ENCODE measurements at places on chromosomes 7 and 10.

- no peak for DNase-seq
Measured at GRCh38 chr7:140041659-140042385, 20.9 kb downstream of the PARP12 start.

DNA sequence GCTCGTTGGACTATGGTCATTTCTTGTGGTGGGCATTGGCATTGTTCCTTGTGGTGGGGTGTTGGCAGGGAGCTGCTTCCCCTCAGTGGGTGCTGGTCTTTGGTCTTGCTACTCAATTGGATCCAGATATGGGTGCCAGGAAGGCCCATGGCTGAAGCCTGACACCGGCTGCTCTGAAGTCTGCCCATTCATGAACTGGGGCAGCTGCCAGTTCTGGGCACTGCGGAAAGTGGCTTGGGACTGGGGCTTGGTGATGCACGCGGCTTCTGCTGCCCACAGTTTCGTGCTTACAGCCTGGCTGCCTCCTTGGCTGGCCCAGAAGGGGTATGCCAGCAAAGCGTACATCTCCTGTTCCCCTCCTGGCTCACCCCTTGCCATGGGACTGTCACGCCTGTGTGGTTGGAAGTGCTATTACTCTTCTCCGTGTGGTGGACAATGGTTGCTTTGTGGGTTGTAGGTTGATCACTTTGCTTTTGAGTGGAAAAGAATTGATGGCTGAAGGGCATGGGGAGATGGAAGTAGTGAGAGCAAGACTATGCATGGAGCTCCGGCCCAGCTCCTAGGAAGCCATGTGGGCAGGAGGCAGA is 54.7 kb downstream of the ADAMTS14 start:
- DNase-seq = no peak

- no peak for DNase-seq
Measured at GRCh38 chr7:158397885-158398284, 189.7 kb downstream of the PTPRN2 start.

GRCh38 chr7:105011831-105012502 is 2.0 kb upstream of the KMT2E start:
- DNase-seq = no peak

DNA sequence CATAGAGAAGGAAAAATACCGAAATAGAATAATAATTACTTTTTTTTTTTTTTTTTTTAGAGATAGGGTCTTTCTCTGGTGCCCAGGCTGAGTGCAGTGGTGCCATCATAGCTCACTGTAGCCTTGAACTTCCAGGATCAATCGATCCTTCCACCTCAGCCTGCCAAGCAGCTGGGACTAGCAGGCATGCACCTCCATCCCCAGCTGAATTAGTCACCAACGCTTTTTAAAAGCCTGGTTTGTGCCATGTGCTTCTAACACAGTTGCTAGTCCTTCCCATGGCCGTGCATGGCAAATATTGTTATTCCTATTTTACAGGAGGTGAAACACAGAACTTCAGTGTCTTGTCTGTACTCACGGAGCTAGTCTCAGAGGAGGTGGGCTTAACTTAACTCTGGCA is 23.2 kb downstream of the LYZL2 start:
- DNase-seq = no peak

- no peak for DNase-seq
Measured at GRCh38 chr7:1794888-1795542, 124.9 kb downstream of the ELFN1 start.

- DNase-seq = no peak
Measured at GRCh38 chr7:45682836-45683555, 108.8 kb downstream of the ADCY1 start.

DNA sequence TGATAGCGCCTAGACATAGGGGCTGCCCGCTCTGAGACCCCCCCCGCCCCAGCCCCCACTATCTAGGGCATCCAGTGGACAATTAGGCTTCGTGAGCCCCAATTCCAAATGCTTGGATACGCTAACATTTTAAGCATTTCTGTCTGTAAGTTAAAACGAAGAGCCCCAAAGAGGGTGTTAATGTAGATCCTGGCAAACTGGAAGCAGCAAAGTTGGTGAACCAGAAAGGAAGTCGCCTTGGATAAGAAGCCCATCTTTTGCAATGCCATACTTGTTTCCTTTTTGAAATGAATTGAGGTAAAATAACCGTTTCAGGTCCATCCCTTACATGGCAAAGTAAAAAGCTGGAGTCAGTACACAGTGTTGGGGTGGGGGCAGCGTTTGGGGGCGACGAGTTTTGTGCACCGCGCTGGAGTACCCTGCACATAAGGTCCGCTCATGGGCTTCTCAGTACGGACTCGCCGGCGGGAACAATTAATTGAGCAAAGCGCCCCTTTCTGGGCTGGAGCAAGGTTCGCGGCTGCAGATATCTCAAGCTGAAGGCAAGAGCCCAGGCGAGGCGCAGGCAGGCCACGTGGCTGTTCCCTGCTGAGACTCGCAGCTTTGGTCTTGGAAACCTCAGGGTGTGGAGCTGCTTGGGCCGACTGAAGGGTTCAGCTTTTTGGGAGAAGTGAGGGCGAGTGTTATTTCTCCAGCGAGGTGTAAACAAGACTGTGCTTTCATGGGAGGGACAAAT is 1.4 kb upstream of the TWIST1 start:
- DNase-seq = no peak

DNA sequence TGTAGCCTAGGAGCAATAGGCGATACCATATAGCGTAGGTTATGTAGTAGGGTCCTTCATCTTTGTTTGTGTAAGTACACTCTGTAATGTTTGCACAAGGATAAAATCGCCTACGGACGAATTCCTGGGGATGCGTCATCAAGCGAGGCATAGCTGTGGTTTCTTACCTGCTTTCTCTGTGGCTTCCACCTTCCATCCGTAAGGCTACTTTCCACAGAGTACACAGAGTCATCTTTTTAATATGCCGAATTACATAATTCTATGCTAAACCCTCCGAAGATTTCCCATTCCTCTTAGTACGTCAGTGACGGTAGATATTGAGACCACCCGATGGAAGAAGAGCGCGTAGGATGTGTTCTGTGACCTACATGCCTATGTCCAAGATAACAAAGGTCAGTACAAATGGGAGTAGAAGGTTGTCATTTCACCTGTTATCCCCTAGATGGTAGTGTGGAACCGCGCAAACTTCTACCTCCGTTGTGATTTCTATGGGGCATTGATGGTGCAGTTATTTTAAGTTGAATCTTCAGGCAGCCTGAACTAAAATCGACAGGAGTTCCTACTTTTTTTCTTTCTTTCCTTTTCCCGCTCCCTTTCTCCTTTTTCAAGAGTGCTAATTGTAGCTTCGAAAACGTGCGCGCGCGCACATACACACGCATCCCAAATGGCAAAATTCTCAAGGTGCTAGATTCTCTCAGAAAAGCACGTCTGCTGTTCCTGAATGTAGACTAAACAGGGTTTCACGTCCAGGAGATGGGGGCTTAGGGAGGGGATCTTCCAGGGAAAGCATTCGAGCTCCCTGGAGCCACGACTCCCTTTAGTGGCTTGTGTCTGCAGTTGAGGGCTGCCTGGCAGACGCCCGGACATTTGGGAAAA is 111.7 kb upstream of the MBL2 start:
- DNase-seq = peak; percentile 57

DNA sequence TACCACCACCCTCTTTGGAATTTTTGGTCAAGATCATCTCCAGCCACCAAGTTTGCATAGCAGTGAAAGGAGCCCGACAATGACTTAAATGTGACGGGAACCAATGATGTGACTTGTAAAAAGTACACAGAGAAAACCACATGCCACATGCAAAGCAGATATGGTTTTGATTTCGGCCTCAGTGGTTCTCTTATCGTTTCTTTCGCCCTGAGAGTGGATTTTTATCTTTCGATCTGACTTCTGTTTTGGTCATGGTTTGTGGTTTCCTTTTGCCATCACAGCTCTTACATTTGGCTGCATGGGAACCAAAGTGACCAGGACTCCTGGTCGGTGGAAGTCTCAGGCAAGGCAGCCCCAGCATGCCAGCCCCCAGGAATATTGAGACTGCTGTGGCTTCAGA is 31.5 kb downstream of the TCF7L2 start:
- no peak for DNase-seq

GRCh38 chr10:91367127-91367531 is 43.0 kb upstream of the HECTD2 start:
- no peak for DNase-seq

DNA sequence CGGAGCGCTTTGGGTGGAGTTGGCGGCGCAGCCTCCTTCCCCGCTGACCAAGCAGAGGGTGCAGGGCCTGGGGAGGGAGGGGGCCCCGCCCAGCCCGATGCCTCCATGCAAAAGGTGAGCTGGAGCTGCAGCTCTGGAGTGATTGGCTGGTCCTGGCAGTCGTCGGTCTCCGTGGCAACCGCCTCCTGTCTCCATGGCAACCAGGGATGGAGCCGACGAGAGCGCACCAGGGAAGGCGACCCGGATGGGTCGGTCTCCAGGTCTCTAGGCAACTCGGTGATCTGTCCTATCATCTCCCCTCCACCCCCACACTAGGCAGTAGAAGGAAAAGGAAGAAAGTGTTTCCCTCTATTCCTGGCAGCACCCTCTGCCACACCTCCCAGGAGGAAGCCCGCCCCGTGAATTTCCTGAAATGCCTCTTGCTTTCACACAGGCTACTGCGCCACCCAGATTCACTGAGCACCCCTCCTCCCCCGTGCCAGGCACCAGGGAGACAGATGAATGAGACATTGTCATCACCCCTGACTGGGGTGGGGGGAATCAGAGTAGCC is 647 bp upstream of the NACAD start:
- no peak for DNase-seq

DNA sequence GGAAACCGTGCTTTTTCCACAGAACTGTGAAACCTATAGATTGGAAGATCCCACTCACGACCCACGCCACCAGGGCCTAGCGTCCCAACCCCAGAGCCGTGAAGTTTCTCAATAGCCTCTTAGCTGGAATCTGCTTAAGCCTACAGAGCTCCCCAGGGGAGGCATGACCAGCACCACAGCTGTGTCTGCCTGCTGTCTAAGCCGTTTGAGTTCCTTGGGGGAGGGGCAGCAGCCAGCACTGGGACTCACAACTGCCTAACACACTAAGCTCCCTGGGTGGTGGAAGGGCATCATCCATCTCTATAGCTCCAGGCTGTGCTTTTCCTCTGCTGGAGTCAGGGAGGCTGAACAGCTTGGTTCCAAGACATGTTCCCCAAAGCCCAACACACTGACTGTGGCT is 26.0 kb upstream of the TMEM140 start:
- no peak for DNase-seq

GRCh38 chr7:41107330-41107937 is 595.5 kb downstream of the INHBA start:
- DNase-seq = no peak

- DNase-seq = no peak
Measured at GRCh38 chr10:317271-317769, 182.1 kb downstream of the ZMYND11 start.

- DNase-seq = peak; percentile 80
Measured at GRCh38 chr10:72367301-72367960, 12.7 kb upstream of the DNAJB12 start.

DNA sequence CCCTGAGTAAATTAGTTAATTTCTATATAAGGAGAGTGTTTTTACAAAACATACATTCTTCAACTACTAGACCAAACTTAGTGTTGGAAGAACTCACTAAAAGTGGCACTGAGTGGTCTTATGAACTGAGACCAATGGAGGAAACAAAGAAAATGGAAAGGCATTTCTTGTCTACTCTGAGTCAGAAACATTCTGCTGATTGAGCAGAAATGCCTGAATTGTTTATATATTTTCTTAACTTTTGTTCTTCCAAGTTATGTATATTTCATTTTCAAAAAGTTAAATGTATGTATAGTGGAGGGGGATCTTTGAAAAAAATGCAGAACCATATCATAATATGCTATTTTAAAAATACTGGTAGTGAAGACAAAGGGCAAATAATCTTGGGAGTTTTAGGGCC is 320.7 kb downstream of the HGF start:
- no peak for DNase-seq

- no peak for DNase-seq
Measured at GRCh38 chr10:14757986-14758385, 16.7 kb downstream of the FAM107B start.

DNA sequence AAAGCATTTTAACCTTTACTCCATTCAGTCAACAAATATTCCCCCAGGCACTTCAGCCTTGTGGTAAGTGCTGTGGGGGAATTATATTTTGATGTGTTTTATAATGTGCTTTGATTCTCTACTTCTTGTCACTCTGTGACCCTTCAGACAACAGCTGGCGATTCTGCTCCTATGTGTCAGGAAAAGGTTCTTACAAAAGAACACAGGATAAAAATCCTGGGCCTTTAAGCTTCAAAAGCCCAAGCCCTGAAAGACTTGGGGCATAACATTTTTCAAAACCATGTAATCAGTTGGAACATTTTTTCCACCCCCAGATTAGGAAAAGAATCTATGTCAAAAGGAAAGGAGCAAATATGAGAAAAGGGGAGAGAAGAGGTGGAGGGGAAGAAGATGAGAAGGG is 37.8 kb upstream of the LRRC17 start:
- no peak for DNase-seq

- DNase-seq = no peak
Measured at GRCh38 chr7:135509589-135509838, 388 bp downstream of the CNOT4 start.

- DNase-seq = no peak
Measured at GRCh38 chr10:10758306-10758705, 259.4 kb upstream of the CELF2 start.

GRCh38 chr10:96270571-96270970 is 798 bp downstream of the BLNK start:
- no peak for DNase-seq

DNA sequence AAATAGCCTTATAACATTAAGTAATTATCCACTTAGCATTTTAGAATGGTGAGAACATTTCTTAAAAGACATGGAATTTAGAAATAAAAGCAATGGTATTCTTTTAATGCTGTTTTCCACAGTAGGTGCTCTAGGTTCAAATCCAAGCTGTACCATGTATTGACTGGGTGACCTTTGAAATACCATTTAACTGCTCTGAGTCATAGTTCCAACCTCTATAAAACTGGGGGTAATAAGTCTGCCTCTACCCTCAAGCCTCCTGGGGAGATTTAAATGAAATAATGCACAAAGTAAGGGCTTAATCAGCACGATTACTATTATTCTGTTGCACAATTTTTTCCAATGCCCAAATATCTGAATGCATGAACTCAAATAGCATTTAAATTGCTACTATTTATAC is 236.4 kb upstream of the CCDC6 start:
- DNase-seq = no peak

GRCh38 chr10:43119416-43120115 is 18.7 kb upstream of the CSGALNACT2 start:
- DNase-seq = no peak

- DNase-seq = no peak
Measured at GRCh38 chr7:18198868-18199267, 171.2 kb upstream of the PRPS1L1 start.

DNA sequence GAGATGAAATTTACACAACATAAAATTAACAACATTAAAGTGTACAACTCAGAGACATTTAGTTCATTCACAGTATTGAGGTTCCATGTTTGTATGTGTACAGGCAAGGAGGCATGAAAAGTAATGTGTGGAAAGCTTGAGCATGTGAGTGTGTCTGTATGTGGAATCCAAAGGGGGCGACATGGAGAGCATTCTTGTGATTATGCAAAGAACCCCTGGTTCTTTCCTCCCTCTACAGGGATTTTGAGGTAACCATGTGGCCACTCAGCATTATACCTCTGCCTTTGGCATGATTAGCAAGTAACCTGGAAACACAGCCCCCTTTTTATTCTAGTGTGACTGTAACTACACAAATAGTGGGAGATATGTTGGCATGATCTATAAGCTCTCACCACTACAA is 21.0 kb downstream of the OR2F1 start:
- no peak for DNase-seq

- no peak for DNase-seq
Measured at GRCh38 chr10:71549766-71550533, 153.2 kb downstream of the CDH23 start.
